ENCODE measurements at places on chromosomes 2 and 18. TPM values are rescaled to one million over a fixed set of nuclear protein-coding genes. Genes with fewer than 3 reads are reported as not detected.

GRCh38 chr2:172964511-172965139 is 111.0 kb upstream of the MAP3K20 start:
- no peak for DNase-seq
- H3K4me1 ChIP-seq: peaks cover 26% of the 10 kb centered on the region
- no peaks in the 10 kb centered on the region for H3K36me3 ChIP-seq
- H3K27me3 ChIP-seq: no peaks in the 10 kb centered on the region
- H3K27ac ChIP-seq: no peak overlapping the region

- DNase-seq: no peak
- no peak overlapping the region for H3K27ac ChIP-seq
- H3K36me3 ChIP-seq: no peaks in the 10 kb centered on the region
- H3K4me3 ChIP-seq: no peak overlapping the region
- H3K27me3 ChIP-seq: no peaks in the 10 kb centered on the region
Measured at GRCh38 chr18:50299626-50300388, 12.3 kb upstream of the CXXC1 start.

DNA sequence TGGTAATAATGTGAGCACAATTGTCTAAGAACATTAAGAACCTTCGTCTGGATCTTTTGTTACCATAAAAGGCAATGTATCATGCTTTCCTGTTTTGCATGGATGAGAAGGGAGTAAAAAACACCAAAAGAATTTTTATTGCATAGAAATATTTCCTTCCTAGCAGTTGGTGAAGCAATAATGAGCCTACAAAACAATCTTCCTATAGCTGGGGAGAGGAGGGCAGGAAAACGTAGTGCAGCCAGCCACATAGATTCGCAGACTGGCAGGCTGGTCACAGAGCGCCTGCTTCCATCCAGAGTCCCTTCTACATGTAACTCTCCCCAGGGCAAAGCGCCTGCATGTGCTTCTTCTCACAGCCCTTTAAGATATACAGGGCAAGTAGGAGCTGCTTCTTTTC is 190.4 kb downstream of the BABAM2 start:
- H3K27me3 ChIP-seq: no peaks in the 10 kb centered on the region
- H3K27ac ChIP-seq: peak overlapping the region; percentile 74
- peak; percentile 59 for DNase-seq
- H3K4me1 ChIP-seq: peaks cover 8% of the 10 kb centered on the region

DNA sequence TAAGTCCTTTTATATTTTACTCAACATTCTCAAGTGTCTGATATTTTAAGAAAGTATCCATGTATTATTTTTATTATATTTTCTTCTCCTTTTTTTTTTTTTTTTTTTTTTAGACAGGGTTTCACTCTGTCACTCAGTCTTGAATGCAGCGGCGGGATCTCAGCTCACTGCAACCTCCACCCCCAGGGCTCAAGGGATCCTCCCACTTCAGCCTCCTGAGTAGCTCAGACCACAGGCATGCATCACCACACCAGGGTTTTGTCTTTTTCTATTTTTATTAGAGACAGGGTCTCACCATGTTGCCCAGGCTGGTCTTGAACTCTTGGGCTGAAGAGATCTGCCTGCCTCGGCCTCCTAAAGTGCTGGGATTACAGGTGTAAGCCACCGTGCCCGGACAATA is 212.1 kb downstream of the TCF4 start:
- no peak overlapping the region for H3K4me3 ChIP-seq
- no peaks in the 10 kb centered on the region for H3K4me1 ChIP-seq
- H3K36me3 ChIP-seq: no peaks in the 10 kb centered on the region
- no peaks in the 10 kb centered on the region for H3K27me3 ChIP-seq
- DNase-seq: no peak

DNA sequence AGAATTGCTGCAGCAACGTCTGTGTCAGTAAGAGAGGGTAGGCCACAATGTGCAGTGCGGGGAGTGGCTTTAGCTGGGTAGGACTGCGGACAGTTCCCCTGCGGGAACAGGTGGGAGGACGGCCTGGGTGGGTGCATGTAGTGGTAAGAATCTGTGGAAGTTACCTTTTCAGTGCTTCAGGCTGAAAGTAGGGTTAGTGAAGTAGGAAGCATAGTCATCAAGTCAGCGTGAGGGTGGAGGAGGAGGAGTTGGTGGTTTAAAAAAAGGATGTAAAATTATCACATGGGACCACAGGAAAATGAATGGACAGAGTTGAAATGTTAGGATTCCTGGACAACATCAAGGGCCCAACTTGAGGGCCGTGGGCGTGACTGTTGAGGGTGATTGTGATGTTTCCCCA is 13.2 kb downstream of the CEP192 start:
- no peak overlapping the region for H3K27ac ChIP-seq
- H3K36me3 ChIP-seq: peaks cover 26% of the 10 kb centered on the region
- DNase-seq: no peak

CROCC2 gene
- total RNA-seq: not detected

KCNG2 gene
- not detected for total RNA-seq

MROH2A gene
- not detected for total RNA-seq

UGT1A6 gene
- total RNA-seq: not detected

RGPD3 gene
- 0.20 TPM for total RNA-seq

SPATA3 gene
- not detected for total RNA-seq

ADGRF3 gene
- not detected for total RNA-seq

C2orf15 gene
- total RNA-seq: 0.74 TPM
